Stimulated activated CD4-positive, alpha-beta T cell treated with anti-CD3 and anti-CD28 coated beads, Interleukin-4, amount 100 ng/mL, for 4 hours (primary cell): ENCODE measurements at places on chromosomes 6 and 20.
A peak's percentile ranks its signal among the peaks of the same experiment; 100 is the strongest.

GRCh38 chr6:41741625-41742490 lies 5.3 kb downstream of the PGC start:
- no peak for DNase-seq

- no peak for DNase-seq
Observed at GRCh38 chr6:144345451-144345850, 60.3 kb downstream of the UTRN start.

- no peak for DNase-seq
Observed at GRCh38 chr6:113363048-113363798, 493.9 kb upstream of the MARCKS start.

GRCh38 chr20:21141825-21142224 lies 15.9 kb downstream of the KIZ start:
- DNase-seq: no peak

DNA sequence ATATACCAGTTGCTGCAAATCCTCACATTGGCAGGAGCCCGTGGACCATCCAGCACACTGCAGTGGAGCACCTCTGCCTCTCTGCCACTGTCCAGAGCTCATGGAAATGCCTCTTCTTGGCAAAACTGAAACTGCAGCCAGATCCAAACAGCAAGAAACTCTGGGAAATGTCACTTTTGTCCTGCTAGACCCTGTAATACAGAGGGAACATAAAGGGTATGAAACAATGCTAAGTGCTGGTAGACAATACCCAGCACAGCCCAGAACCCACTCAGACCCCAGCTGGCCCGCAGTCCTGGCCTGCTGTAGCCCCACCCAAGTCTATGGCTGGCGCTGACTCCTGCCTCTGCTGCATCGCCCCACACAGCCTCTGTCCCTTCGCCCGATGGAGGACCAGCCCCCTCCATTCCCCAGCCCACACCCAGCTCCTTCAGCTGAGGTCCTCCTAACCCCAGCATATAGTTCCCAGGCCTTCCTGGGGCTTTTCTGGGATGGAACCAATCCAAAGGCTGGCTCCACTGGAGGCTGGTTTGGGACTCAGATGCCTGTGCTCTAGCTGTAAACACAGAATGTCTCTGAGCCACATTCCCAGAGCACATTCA lies 242.5 kb downstream of the LRFN2 start:
- no peak for DNase-seq

DNA sequence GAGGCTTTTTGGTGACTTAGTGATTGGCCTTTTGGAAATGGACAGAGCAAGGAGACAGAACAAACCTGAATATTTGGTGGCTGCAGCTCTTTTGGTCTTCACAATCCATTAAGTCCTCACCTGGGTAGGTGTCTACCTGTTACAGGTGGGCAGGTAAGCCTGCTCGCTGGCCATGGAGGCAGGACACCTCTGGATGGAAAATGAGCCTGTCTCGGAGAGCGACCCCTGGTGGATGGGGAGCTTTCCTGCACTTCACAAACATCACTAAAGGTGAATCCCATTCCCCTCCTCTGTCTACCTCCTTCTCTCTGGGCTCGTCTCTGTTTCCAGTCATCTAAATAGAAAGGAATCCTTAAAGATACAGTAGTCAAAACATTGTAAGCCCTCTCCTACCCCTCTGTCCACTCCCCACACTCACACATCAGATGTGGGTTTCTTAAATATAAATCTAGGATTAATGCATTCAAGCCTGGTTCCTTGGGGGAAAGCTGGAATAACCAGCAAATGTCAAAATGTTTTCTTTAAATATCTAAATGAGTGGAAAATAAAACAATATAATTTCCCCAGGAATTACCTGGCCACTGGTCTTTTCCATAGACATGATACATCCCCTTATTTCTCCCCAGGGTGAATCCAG lies 304.9 kb downstream of the CDH26 start:
- peak; percentile 29 for DNase-seq

GRCh38 chr6:26286168-26286877 lies 78.7 kb upstream of the BTN3A2 start:
- DNase-seq: peak; percentile 61

- DNase-seq: no peak
Observed at GRCh38 chr6:54327631-54328030, 19.4 kb downstream of the TINAG start.

GRCh38 chr20:711576-711975 lies 36.0 kb upstream of the SCRT2 start:
- DNase-seq: no peak

DNA sequence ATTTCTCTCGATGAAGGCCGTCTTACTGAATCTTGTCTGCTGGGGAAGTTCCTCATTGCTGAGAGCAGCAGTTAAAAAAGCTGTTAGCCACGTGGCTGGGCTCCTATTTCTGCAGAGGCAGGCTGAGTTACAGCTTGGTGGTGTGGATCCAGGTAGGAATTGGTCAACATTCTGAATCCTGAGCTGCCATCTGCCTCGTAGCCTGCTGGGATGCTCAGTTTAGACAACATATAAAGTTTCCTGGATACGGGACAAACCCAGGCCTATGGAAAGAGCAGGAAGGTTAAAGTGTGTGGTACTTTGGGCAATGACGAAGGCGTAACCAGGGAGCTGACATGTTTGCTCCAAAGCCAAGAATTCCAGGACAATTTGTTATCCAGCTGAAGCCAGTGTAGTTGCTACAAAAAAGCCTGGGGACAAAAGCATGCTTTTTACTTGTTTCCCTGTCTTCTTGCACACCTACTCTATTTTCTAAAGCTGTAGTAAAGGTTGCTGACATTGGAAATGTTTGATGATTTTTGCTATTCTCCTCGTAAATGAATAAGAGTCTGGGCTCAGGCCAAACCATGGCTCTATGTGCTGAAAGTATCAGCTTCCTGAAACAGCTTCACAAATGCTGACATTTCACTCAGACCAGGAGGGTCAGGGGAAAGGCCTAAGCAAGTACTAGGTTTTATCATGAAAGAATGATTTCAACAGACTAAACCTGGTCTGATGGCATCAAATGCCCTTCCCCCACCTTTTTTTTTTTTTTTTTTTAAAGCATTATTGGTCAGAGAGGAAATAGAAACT lies 12.4 kb upstream of the MYLK2 start:
- no peak for DNase-seq

DNA sequence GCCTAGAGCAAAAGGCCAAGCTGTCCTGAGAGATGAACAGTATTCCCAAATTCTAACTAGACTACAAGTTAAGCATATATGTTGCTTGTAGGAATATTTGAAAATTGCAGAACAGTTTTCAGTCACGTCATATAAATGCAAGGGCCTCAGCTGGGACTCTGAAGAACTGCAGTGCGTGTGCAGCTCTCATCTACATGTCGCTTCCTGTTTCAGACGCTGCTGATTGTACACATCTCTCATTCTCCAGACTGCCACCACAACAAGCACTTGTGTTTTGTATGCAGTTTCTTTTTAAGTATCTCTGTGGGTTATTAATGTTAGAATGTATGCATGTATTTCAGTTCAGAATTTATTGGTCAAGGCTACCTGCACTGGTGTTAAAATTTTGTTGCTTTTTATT lies 119.7 kb downstream of the MAP3K4 start:
- DNase-seq: no peak

- no peak for DNase-seq
Observed at GRCh38 chr6:169328112-169328801, 74.6 kb upstream of the THBS2 start.

DNA sequence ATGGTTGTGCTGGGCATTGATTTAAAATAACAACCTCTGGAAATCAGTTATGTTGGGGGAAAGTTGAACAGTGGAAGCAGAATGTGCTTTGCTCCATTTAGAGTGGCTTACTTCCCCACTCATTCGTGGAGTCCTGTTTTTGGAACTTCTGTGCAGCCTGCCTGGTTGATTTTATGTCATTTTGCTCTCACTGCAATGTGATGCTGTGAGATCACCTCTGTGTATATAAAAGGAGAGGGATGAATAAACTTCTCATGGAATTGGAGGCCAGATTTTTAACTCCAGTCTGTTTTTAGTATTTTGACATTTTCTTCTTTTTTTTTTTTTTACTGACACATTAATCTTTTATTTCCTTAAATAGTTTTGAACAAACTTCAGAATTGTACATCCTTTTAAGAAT lies 139.0 kb downstream of the FNDC1 start:
- DNase-seq: no peak

GRCh38 chr6:125913864-125914351 lies 42.7 kb upstream of the HINT3 start:
- DNase-seq: no peak

GRCh38 chr20:50695135-50695872 lies 4.0 kb upstream of the RIPOR3 start:
- DNase-seq: no peak

DNA sequence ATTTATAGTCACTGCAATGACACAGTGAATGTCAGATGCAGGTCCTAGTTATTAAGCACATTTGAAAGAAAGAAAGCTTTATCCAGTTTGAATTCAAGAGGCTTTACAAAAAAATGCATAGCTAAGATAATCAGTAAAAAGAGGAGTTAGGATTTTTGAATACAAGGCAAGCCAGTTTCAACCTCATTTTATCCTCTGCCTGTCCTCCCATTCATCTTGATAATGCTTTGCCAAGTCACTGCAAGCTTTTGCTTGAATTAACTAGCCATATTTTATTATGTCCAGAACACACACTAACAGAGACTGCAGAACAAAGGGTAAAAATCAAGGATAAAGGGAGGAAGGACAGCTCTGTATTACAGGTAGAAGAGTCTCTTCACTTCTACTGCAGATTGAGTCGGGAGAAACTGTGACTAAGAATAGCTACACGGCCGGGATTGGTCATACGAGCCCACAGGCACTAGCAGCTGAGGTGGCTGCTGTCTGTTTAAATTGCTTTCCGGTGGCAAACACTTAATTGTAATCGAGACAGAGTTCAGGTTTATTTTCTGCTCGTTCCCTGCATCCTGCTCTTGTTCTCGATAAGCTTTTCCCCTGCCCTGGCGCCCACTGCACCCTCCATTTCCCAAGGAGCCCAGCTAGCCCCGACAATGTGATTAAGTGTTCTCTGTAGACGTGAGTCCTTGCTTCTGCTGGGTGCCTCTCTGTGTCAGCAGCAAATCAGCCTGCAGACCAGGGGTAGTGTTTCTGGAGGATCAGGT lies 30.5 kb upstream of the AKAP12 start:
- no peak for DNase-seq

- DNase-seq: no peak
Observed at GRCh38 chr6:84449220-84449619, 221.8 kb upstream of the CEP162 start.

- no peak for DNase-seq
Observed at GRCh38 chr20:12773936-12774335, 234.8 kb upstream of the SPTLC3 start.

- DNase-seq: no peak
Observed at GRCh38 chr20:8782804-8783203, 286.1 kb upstream of the PLCB4 start.

DNA sequence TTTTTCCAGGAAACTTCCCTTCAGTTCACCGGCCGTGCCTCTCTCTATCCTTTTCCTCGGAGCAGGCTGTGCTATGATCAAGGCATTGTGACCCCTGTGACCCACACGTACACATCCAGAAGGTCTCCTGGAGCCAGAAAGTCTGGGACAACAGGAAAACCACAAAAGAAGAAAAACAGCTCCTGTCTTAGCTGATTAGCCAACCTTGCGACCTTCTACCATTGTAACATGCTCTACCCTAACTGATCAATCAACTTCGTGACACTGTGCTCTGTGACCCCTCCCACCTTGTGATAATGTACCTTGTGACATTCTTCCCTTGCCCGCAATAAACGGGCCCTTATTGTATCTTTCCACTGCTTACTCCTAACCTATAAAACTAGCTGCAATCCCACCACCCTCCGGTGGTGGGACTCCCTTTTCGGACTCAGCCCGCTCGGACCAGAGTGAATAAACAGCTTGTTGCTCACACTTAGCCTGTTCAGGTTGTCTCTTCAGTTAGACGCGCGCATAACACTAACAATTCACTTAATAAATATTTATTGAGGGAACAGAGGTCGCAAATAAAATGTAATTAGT lies 24.2 kb downstream of the ZNF311 start:
- peak; percentile 39 for DNase-seq

DNA sequence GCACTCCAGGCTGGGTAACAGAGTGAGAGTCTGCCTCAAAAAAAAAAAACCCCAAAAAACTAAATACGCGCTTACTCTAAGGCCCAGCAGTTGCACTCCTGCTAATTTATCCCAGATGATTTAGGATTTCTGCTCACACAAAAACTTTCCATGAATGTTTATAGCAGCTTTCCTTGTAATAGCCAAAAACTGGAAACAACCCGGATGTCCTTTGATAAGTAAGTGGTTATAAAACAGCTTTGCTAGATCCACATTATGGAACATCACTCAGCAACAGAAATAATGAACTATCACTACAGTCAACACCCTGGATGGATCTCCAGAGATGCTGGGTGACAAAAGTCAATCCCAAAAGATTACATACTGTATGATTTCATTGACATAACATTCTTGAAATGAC lies 220.4 kb upstream of the JARID2 start:
- DNase-seq: no peak

DNA sequence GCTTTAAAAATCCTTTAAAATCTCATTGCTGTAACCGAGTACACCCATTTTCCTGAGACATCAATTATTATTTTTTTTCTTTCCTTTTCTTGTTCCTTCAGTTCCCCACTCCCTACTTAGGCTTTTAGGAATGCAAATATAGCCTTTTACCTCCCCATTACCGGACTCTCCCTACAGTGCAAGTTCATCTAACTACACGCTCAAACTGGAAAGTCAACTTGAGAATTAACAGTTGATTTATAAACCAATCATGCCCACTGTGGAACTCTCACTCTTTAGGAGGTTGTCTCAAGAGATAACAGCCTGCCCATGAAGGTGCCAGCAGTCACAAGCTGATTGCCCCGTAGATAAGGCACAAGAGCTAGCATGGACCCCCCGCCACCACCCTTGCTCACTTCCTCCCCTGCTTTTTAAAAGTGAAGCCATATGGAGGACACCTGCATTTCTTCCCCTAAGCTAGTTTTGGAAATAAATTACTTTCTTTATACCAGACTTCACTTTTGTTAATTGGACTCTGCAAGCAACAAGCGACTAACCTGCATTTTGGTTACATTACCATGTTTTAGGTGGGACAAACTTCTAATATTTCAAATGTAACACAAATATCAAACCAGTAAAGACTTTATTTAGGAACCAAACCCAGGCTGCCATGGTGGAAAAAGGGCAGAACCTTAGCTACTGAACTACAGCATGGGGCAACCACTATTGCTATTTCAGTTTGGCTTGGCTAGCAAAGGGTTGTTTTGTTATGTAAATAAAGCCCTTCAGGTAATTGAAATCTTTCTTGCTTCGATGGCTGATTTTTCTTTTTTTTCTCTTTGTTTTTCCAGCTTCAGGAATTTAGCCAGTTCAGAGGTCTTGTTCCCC lies 34.9 kb downstream of the UBD start:
- no peak for DNase-seq

- DNase-seq: no peak
Observed at GRCh38 chr20:39083761-39084160, 121.6 kb downstream of the DHX35 start.

DNA sequence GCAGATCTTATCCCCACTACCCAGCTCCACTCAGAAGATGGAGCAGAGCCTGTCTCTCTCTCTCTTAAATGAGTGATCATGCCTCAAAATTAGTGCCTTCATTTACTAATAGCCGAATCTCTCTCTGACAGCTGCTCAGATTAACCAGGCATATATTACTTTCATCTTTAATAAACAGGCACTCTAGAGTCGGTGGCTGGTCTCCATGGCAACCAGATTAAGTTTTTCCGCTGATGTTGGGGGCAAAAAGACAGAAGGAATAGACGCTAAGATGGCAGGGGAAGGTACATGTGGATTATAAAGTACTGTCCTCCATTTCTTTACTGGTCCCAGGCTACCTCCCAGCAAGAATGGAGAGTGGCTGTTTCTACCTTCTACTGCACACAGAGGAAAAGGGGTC lies 121.6 kb downstream of the QRSL1 start:
- no peak for DNase-seq

- no peak for DNase-seq
Observed at GRCh38 chr6:5095236-5095635, 10.1 kb downstream of the PPP1R3G start.
